ENCODE measurements at places on chromosomes 16 and 17.

DNA sequence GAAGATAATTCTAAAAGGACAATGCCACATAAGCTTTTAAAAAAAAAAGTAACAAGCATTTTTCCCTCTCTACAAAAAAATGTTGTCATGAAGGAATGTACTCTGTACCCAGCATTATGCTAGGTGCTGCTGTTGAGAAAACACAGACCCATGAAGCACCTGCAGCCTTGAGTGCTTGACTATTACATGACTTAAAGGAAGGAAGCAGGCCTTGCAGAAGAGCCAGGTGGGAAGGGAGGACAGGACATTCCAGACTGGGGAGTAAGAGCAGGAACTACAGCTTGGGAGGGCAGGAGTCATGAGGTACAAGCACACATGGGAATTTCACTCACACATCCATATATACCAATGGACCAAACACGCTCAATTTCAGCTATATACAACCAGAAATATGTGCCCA lies 3.8 kb downstream of the MYO1D start:
- DNase-seq = no peak

DNA sequence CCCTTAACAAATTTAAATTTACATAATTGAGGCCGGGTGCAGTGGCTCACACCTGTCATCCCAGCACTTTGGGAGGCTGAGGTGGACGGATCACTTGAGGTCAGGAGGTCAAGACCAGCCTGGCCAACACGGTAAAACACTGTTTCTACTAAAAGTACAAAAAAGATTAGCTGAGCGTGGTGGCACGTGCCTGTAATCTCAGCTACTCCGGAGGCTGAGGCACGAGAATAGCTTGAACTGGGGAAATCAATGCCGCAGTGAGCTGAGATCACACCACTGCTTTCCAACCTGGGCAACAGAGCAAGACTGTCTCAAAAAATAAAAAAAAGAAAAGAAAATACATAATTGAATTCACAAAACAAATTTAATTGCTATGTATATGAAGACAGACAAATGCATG lies 56.3 kb upstream of the KIFC3 start:
- no peak for DNase-seq

GRCh38 chr16:49809062-49809461 lies 46.9 kb downstream of the ZNF423 start:
- DNase-seq = no peak

GRCh38 chr17:8365143-8365542 lies 11.4 kb downstream of the KRABD2 start:
- DNase-seq = no peak

- no peak for DNase-seq
Observed at GRCh38 chr17:53462393-53462811, 360.3 kb upstream of the KIF2B start.

DNA sequence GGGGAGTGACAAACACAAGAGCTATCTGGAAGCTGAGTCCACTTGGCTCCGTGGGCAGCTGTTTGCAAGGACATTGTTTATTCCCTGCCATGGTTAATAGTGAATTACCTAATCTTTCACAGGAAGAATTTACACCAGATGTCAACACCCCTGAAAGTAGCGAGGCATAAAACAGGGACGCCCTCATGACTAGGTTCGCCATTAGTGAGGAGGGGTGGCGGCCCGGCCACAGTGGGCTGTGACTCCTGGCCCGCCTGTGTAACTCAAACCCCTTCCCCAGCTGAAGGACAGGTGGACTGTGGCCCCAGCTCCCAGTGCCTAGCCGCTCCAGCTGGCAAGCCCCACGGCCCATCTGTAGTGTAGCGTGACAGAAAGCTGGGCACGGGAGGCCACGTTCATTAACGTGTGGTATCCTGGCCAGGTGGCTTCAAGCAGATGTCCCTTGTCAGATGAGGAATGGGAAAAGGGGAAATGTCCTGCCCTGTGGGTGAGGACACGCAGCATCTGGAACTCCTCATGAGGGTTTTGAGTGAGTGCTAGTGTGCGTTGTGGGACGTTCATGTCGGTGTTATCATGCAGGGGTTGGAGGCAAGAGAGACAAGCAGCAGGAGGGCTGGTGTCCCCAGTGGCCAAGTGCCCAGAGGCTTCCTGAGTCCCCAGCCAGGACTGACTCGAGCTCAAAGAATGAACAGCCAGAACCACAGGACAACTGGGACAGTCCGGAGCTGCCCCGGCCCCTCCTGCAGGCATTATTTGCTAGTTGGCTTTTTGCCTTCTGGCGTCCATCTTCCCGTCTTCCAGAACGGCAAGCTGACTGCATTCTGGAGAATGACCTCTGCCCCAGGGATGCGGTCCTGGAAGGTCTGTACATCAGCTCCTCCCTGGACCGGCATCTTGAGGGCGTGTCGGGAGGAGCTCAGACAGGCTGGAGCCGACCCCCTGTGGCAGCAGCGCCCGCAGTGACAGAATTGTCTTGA lies 19.2 kb downstream of the KDM8 start:
- no peak for DNase-seq

- DNase-seq = no peak
Observed at GRCh38 chr16:50195756-50196155, 42.6 kb downstream of the TENT4B start.

DNA sequence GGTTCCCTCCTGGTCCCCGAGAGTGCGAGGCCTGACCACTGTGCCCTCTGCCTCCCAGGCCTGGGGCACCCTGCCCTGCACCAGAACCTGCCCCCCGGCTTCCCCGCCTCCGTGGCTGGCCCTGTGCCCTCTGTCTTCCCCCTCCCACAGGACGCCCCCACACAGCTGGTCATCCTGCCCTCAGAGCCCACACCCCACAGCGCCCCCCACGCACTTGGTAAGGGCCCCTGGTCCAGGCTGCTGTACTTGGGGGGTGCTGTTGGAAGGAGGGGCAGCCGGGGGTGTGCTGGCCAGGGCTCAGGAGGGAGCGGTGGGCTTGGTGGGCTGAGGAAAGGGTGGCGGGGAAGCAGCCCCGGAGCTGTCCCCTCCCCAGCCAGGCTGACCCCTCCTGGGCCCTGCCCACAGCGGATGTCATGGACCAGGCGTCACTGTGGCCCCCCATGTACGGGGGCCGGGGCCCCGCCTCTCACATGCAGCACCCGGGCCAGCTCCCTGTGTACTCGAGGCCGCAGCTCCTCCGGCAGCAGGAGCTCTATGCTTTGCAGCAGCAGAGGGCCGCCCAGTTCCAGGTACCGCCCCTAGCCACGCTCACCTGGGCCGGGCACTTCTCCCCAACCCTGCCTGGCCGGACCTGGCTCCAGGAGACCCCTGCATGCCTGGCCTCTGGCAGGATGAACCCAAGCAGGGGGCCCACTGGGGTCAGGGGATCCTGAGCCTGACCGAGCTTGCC lies 49.5 kb downstream of the BAHCC1 start:
- DNase-seq = no peak
